ENCODE measurements at places on chromosomes 13 and 19.

DNA sequence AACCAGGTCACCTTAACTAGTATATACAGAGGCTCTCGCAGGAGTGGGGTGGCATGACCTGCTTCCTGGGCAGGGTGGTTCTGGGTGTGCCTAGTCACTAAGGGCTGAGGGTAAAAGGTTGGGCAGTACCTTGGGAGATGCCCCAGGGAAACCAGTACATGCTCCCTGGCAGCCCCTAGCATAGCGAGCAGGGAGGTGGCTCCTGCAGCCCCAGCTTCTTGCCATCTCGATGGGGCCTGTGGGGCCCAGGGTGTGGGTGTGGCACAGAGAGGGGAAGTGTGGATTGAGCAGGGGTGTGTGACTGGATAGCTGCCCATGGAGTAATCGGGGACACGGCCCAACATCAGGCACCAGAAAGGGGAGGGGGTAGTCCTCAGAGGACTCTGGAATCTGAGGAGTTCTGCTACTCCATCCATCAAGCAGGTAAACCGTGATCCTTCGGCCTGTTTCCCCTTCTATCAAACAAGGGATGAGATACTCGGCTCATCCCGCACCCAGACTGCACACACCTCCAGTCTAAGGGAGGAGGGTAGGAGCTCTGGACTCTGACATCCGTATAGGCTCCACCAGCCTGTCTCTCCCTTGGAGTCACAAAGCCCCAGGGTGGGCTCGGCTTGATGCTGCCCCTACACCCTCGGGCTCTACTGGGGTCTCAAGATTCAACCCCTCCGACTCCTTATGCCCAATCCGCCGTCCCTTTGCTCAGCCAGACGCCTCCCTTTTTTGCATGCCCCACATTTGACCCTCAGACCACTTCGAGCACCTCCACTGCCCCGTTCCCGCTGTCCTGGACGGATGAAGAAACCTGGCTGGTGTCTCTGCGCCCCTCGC, 1.1 kb downstream of the ZBTB45 start:
- DNase-seq = no peak

- DNase-seq = no peak
Measured at GRCh38 chr19:16830679-16831078, 1.5 kb downstream of the SIN3B start.

GRCh38 chr19:45587873-45588272, 3.3 kb upstream of the OPA3 start:
- no peak for DNase-seq

GRCh38 chr19:51146751-51147150, 4.7 kb downstream of the SIGLEC7 start:
- no peak for DNase-seq

- no peak for DNase-seq
Measured at GRCh38 chr19:632579-633067, 714 bp downstream of the POLRMT start.

DNA sequence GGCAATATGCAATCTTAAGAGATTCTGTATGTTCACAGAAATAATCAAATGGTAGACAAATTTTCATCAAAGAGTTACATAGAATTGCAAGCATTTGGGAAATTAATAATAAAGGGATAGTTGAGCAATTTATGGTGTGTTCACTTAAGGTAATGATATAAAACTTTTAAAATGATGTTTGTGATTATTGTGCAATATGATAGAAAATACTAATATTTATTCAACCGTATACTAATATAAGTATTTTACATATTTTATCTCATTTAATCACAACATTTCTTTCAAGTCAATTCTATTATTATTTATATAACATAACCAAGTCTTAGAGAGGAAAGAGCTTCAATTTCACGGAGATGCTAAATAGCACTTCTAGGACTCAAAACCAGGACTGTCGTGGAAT, 716.8 kb upstream of the MIR17HG start:
- DNase-seq = no peak
